ENCODE measurements at places on chromosomes 3 and 15.

DNA sequence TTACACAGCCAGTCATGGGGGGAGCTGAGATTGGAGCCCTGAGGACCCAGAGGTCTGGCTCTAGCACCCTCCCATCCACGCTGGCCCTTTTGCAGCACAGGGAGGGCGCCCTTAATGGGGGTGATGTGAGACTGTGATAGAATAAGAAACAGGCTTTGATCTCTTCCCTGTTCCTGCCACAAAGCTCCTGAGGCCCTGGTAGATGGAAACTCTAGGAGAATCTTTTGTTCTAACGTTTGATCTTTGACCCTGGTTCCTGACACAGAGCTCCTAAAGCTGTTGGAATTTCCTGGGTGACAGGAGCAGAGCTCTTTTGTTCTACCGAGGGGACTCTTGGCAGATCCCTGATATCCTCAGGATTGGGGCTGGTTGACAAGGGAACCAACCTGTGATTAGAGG is 1.2 kb upstream of the UROC1 start:
- no peak for DNase-seq

GRCh38 chr3:194810076-194810475 is 124.4 kb downstream of the FAM43A start:
- no peak for DNase-seq

GRCh38 chr3:55427739-55428138 is 59.4 kb downstream of the WNT5A start:
- no peak for DNase-seq

GRCh38 chr15:37995461-37996347 is 61.3 kb downstream of the TMCO5A start:
- DNase-seq, result no peak

DNA sequence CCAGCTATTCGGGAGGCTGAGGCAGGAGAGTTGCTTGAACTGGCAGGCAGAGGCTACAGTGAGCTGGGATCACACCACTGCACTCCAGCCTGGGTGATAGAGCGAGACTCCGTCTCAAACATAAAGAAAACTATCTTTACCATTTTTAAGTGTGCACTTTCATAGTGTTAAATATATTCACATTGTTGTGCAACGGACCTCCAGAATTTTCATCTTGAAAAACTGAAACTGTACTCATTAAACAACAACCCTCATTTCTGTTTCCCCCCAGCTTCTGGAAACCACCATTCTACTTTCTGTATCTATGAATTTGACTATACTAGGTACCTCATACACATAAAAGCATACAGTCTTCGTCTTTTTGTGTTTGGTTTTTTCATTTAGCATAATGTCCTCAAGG is 375.1 kb downstream of the SHQ1 start:
- no peak for DNase-seq

DNA sequence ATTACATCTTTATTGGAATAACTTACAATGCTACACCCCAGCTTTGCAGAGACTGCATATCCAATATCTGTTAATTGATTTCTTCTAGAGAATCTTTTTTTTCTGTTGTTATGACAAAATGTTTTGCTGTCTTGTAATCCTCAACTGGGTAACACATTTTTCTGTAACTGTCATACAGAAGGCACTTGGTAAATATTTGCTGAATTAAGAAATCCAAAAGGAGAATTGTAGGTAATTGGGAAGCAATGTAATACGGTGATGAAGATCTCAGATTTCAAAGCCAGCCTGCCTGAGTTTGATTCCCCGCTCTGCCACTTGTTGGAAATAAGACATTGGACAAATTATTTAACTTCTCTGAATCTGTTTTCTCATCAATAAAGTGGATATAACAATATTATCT is 169.1 kb downstream of the WDR72 start:
- no peak for DNase-seq

GRCh38 chr3:171351676-171352075 is 108.5 kb downstream of the TNIK start:
- DNase-seq, result no peak

- no peak for DNase-seq
Measured at GRCh38 chr15:60374209-60374608, 23.6 kb downstream of the ANXA2 start.

- no peak for DNase-seq
Measured at GRCh38 chr3:139230391-139230790, 113.4 kb upstream of the MRPS22 start.
